IPS DF 6.9 (cell line): ENCODE measurements at places on chromosomes 13 and 19.

- DNase-seq, result no peak
Observed at GRCh38 chr13:48185018-48185417, 48.0 kb upstream of the ITM2B start.

DNA sequence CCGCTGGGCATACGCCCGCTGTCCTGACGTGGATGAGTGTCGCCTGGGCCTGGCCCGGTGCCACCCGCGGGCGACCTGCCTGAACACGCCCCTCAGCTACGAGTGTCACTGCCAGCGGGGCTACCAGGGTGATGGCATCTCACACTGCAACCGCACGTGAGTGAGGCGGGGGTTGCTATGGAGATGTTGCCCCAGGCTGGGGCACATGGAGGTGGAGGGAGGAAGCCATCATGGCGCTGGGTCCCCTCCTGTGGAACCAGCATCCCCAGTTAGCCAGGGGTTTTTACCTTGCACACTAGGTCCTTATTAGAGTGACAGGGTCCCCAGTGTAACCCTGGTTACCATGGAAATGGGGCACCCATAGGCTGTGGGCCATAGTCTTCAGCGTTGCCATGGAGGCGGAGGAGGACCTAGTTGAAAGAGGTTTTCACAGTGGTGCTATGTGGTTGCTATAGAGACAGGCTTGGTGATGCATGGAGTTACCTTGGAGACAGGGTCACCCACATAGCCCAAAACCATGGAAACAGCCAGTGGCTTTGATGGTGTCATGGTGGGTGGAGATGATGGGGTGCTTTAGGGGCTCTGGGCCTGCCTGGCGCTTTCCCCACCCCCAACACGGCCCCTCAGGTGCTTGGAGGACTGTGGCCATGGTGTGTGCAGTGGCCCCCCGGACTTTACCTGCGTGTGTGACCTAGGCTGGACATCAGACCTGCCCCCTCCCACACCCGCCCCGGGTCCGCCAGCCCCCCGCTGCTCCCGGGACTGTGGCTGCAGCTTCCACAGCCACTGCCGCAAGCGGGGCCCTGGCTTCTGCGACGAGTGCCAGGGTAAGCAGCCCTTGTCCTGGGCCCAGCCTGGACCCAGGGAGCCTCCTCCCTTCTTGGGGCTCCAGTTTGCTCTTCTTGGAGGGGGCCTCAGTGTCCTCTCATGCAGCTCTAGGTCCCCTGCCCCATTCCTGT is 27.1 kb downstream of the MEGF8 start:
- no peak for DNase-seq

- peak; percentile 89 for DNase-seq
Observed at GRCh38 chr19:14405758-14406644, 13.1 kb downstream of the DDX39A start.

DNA sequence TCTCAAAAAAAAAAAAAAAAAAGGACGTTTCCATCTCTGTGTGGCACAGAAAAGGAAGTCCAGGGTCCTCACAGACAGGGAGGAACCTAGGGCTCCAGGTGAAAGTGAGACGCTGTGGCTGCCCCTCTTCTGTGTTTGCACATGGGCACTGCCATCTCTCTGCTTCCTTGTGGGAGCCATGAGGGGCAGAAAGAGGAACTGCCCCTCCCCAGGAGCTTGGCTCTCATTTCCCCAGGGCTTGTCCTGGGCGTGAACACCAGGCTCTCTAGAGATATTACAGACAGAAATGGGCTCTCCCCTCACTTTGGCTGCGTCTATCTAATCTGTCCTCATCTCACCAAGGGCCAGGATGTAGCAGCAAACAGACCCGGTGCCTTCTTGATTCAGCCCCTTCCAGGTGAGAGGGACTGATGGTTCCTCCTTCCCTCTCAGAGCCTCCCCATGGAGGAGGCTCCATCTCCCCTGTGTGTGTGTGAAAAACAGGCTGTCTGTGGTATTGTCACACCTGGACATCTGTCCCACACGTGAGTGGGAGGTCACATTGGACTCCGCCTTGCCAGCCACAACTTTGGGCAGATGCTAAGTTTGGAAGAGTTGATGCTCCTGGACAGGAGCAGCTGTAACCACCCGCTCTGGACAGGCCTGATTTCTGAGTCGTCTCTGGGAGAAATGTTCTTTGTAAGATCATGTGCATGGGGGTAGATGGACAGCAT is 840 bp upstream of the LILRA4 start:
- DNase-seq, result no peak

- DNase-seq, result no peak
Observed at GRCh38 chr13:99941086-99941485, 30.5 kb downstream of the ZIC5 start.

DNA sequence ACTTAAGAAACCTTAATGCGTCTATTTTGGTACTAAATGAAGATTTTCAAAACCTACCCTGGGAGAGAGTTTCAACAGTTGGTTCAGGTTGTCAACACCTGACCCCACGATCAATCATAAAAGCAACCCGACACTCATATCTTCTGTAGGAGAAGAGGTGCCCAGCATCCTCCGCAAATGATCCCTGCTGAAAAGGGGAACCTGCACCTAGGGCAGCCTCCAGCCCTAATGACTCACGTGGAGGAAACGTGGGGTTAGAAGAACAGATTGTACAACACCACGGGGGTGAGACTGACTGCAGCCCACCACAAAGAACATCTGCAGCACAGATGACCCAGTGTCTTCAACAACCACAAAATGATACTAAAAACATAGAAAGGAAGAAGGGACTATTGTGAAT is 116.3 kb downstream of the RAB20 start:
- DNase-seq, result no peak

GRCh38 chr19:1941146-1942077 is at the start of gene CSNK1G2:
TSS of gene CSNK1G2 (plus strand) at chr19:1941172. CDS start at chr19:1969773, 28,601 bp downstream.
- DNase-seq, result no peak

- DNase-seq, result no peak
Observed at GRCh38 chr19:49514151-49514550, 1.7 kb downstream of the FCGRT start.

GRCh38 chr13:58207501-58207900 is 576.0 kb downstream of the PCDH17 start:
- no peak for DNase-seq

DNA sequence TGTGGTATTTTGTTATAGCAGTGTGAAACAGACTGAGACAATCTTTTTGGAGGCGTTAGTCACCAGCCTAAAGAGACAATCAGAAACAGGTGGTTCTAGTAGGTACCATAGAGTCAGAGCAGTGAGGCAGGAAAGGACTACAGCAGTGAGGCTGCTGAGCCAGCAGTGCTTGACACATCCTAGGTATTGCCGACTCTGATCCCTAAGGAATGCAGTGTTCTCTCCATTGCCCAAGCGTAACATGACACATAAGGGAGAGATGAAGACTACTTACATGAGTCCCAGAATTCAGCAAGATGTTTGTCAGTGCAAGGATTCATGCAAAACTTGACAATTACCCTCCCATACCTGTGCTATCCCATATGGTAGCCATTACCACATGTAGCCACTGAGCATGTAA is 62.4 kb upstream of the XPO4 start:
- DNase-seq, result no peak

- no peak for DNase-seq
Observed at GRCh38 chr13:74388626-74389025, 254.4 kb upstream of the KLF12 start.

GRCh38 chr13:112785483-112785856 is 95.6 kb downstream of the ATP11A start:
- DNase-seq, result no peak

DNA sequence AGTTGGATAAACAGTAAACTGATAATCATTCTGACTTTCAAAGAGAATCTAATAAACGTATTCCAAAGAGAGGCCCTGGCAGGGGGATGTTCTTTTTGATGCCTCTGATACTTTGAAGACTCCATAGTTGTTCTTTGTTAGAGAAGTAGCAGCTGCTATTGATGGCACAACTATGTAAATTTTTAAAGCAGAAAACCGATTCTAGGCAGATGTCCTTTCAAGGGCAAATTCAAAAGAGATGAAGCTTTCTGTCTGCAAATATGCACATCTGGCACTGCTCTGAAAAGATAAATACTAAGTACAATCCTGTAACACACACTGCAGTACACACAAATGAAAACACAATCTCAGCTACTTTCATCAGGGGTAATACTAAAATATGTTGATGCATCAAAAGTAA is 250.1 kb downstream of the VWA8 start:
- DNase-seq, result no peak

GRCh38 chr13:105329359-105329758 is 1206.1 kb downstream of the EFNB2 start:
- no peak for DNase-seq

DNA sequence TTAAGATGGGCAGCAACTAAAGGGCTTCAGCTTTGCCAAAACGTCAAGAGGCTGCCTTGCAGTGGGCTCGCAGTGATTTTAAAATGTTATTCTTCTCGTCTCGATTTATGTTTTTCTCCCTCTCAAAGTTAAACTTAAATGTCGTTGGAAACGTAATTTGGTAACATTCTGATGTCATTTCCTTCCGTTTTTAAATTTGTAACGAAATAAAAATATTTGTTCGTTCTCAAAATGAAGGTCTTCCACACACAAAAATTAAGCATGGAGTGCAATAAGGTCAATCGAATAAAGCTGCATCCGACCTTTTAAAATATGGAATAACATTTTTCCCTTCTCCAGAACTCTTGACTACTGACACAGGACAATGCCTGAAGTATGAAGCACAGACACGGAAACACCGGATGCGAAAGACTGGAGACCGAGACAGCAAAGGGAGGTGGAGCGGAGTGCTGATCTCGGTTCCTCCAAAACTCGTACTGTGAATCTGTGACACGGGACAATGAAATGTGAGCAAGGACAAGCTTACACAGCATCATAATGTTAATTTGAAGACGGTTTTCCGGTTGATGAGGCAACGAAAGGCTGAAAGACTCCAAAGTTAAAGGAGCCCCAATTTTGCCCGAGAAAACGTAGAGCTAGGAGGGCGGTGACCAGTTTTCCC is 850 bp downstream of the MTMR6 start:
- DNase-seq, result no peak

- DNase-seq, result no peak
Observed at GRCh38 chr13:49759503-49759902, 33.0 kb downstream of the KPNA3 start.

DNA sequence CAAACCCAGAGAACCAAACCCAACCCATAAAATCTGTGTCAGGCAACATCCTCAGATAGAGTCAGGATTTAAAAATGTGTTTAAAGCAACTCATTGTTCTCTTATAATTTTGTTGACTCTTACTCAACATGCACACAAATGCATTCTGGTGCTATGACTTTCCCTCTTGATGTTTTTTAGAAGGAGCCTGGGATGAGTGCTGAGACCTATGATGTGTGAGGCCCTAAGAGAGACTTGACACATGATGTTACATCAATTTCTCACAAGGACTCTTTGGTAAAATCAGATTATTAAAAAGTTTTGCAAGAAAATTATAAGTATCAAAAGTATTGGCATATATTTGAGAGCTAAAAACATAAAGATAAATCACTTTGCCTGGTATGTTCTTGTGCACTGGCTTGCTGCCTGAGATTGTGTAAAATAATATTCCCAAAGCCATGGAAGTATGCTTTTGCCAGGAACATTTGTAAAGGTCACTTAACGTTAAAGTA is 173.9 kb downstream of the DCLK1 start:
- no peak for DNase-seq

GRCh38 chr13:91406619-91407018 is 8.2 kb downstream of the GPC5 start:
- peak; percentile 75 for DNase-seq

- DNase-seq, result no peak
Observed at GRCh38 chr19:2700660-2701360, 1.7 kb downstream of the GNG7 start.

DNA sequence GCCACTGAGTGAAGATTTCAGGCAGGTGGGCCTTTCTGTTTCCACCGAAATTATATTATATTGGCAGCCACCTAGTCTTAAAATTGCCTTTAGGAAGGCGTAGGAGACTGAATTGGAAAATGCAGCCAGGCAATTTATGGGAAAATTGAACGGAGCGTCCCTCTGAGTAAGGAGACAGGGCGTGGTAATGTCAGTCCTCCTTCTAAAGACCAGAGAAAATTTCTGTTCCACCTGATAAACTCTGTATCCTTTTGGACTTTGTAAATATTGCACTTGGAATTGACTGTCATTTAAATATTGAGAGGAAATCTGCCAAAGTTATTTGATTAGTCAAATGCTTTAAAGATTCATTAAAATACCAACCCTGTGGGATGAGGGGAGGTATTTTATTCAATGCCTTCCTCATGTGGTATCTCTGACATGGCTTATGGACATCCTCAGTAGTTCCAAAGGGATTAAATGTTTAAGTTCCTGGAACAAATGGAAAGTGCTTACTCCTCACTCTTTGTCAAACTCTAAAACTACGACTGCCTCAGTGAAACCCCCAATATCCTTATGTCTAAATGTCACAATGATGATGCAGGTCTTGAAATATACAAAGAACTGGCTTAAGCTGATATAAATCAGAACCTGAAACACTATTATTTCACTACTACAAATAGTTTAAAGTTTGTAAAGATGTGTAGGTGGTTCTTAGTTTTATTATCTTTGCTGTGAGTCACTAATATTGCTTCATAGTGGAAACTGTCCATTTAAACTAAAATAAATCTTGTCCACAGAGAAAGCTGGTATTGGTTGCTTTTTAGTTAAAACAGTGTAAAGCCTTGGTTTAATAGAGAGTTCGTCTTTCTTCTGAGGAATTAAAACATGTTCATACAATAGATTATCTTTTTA is 203.2 kb downstream of the FGF14 start:
- DNase-seq, result no peak

DNA sequence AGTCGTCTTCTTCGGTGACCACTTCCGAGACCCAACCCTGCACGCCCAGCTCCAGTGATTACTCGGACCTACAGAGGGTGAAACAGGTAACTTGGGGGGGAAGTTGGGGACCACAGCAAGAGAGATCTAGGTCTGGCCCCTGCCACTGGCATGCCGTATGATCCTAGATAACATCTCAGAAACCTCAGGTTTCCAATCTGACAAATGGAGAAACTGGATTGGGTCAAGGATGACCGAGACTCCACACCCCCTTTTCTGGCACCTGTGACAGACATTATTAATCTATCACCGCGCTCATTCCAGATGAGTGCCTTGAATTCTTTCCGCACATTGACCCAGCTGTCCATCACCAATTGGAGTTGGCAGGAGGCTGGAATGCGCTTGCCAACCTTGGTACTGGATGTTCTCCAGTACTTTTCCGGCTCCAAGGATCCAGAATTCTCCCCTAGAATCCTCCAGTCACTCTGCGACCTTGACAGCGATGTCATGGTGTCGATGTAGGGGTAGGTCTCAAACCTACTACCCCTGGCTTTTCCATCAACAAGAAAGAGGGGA is 17.4 kb downstream of the VASP start:
- no peak for DNase-seq

GRCh38 chr19:2055931-2056836 is 5.1 kb upstream of the MKNK2 start:
- DNase-seq, result no peak
